ENCODE measurements at places on chromosomes 16 and 17. TPM values are rescaled to one million over a fixed set of nuclear protein-coding genes. Genes with fewer than 3 reads are reported as not detected.

DNA sequence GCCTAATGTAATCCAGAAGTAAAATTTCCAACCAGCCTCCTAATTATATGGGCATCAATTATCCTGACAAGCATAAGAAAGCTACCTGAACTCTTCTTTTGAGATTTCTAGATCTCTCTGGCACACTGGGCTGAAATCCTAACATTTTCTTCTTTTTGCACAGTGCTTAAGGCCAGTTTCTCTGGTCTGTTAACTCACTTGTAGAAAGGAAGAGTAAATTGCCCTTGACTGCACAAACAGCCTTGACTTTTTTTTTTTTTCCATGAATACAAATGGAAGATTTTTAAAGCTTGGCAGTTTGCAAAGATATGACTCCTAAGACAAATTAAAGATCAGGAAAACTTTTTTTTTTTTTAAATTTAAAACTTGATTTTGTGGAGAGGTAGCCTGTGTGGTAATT, 291.2 kb upstream of the MON1B start:
- DNase-seq, result no peak

DNA sequence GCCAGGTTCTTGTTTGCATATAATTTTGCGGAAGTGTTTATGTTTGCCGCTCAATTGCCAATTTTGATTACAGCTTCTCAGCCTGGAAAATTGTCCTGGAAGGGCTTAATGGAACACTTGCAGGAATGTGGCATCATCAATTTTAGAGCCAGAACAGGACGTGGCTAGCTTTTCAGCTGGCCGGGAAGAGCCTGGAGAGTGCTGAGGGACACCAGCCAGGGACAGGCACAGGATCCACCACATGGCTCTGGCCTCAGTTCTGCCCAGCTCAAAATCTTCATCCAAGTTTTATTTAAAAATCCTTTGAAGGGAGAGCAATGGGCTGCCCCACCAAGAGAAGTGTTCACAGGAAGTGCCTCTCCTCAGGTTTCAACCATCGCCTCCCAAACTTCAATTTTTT, 287.2 kb upstream of the HSBP1 start:
- no peak for DNase-seq

DNA sequence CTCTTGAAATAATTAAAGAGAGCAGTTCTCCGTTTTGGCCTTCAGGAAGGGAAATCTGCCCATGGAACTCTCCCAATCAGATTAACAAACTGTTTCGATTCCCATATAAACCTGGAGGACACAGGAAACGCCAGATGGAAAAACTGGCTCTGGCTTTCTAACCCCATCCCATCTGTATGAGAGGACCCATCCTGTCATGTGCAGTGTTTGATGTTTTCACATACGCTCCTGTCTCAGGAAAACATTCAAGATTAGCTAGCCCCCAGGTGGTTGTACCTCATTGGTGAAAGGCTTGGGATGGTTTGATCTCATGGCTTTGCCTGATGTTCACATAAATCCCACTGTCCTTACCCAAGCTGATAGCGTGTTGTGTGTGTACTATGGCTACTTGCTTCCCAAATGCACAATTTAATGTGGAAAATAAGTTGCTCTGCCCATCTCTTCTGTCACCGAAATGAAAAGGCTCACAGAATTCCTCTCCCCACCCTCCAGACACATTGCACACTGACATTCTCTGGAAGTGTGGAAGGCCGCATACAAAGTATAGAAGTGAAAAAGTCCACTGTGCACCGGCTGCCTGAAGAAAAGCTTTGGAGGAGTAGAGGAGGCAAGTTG, 18.2 kb upstream of the ERN1 start:
- no peak for DNase-seq

DNA sequence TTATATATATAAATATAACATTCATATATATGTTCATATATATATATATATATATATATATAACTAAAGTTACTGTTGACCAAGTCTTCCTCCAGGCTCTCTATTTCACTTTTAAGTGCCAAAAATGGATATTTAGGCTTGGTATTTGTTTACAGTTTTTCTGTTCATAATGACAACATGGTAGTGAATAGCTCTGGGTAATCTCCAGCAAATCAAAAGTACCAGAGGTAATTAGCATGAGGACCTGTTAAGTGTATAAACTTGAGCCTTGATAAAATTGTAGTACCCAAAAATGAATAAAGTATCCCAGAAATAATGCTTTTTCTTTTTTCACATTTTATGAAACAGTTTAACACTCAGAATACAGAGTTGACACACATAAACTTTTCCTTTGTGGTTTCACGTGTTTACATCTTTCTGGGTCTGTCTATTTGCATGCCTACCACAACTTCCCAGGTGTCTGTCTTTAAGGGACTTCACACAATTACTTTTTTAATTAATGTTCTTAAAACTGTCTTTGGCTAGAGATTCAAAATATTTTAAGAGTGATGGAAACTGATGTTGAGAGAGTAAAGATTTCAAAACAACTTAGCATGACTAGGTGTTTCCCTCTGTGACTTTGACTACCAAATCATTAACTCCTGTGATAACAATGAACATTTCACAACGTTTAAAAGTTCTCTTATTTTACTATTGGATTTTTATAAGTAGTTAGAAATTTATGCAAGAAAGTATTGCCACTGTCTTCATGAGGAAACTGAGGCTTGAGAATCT, 47.9 kb downstream of the RABEP1 start:
- no peak for DNase-seq

DNA sequence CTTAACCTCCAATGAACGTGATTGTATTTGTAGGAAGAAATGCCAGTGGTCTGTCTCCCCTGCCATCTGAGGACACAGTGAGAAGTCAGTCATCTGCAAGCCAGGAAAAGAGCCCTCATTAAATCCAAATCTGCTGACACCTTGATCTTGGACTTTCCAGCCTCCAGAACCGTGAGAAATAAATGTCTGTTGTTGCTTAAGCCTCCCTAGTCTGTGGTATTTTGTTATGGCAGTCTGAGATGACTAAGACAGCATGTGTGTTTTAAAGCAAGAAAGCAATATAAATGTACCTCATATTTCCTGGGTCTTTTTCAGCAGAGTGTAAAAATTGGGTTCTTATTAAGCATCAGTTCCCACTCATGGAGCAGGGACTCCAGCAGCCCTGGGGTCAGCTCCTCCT, 177.9 kb upstream of the NLRP1 start:
- DNase-seq, result no peak

- no peak for DNase-seq
Observed at GRCh38 chr17:71983828-71984227, 137.0 kb upstream of the SOX9 start.

DNA sequence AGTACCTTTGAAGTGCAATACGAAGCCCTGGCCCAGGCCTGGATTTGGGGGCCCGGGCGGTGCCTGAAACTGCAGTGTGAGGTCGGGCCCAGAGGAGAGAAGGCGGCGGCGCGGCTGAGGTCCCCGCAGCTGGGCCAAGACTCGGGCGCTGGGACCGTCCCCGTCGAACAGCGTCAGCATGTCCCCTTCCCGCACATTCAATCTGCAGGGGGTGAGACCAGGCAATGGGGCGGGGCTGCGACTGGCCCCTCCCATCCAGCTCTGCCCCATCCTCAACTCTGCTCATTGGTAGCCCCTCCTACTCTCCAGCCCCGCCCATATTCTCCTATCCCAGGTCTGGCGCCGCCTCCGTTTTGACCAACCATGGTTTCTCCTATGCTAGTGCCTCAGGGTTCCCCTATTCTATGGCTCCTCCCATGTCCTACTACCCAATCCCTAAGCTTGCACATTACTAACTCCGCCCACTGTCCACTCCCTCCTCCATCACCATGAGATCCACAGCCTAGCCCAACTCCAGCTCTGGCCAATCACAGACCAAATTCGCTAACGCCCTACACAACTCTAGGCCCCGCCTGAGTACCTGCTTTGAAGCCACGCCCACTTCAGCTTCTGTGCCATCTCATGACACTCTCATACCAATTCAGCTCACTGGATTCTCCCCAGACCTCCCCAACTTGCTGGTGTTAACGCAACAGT, 14.4 kb upstream of the CDIPT start:
- DNase-seq, result peak; percentile 55

DNA sequence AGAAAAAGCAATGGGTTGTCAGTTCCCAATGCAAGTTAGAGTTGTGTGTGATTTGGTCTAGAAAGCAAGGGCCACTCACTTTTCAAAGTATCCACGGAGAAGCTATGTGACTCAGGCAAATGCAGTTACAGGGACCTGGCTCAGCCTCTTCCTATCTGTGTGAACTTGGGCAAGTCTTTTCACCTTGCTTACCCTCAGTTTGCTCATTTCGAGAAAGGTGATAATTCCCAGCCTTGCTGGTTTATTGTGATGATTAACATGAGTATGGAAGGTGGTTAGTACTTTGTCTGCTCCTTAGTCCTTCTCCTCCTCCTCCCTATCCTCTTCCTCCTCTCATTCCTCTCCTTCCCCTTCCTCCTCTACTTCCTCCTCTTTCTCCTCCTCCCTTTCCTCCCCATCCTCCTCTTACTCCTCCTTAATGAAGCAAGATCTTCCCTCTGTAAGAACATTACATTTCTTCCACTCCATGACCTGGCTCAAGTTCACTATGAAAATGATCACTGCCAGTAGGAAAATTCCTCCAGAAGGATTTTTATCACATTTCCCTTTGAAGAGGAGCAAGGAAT, 204.0 kb downstream of the GRIN2A start:
- DNase-seq, result no peak

GRCh38 chr16:50740736-50741135, 1.1 kb upstream of the CYLD start:
- no peak for DNase-seq

DNA sequence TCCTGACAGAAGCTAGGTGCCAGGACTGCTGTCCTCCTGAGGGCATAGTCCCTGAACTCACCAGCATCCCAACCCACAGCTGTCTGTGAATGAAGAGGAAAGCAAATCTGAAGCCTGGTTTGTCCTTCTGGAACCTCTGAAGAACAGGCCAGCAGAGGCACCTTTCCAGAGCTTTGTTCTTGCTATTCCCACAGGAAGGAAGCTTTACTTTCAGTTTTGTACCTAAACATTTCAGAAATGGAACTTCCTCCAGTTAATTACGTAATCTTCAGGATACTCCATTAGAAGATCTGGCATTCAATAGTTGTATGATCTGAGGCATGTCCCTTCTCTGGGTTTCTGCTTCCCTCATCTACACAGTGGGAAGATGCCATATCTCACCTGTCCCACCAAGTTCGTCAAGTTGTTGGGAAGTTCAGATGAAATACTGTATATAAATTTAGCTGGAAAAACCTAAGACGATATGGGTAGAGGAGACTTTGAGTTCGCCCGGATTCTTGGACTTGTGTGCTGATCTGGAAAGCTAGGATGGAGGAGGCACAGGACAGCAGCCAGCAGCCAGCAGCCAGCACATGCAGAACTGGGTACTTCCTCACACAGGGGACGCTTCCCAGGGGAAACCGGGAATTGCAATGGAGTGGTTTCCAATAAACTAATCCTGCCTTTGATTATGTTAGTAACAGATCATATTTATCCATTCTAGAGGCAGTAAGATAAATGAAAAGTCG, 22.4 kb downstream of the NXPH3 start:
- DNase-seq, result no peak

DNA sequence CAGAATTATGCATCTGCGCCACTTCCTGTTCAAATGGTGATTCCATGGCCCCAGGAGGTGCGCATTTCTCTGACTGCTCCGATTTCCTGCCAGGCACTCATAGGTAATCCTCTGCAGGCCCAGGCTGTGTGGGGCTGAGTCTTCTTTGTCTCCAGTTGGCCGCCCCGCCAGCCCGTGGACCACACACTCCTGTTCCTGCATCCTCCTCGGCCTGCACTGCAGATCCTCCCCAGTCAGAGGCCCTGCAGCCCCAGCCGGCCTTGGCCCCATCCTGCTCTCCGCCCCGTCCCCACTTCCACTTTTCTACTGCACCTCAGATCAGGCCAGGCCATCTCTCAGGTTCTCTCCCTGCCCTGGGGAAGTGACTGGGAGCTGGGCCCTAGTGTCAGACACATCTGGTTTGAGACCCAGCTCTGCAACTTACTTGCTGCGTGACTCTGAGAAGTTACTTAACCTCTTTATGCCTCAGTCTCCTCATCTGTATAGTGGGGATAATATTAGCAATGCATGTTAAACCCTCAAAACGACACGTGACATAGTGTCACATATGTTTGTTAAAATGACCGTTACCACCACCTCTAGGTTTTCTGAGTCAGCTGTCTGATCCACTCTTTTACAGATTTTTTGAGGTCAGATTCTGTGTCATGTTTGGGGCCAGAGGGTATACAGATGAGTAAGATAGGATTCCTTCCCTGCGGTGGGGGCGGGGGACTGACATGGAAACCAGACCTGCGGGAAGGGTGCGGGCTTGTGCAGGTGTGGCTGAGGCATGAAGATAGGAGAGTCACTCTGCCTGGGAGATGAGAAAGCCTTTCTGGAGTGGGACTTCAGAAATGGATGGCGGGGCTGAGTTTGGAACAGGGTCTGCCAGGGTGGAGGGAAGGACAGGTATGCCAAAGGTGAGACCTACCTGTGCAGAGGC, 12.8 kb downstream of the RAB11FIP4 start:
- DNase-seq, result no peak

- DNase-seq, result no peak
Observed at GRCh38 chr16:29988346-29989075, 6.9 kb downstream of the HIRIP3 start.

DNA sequence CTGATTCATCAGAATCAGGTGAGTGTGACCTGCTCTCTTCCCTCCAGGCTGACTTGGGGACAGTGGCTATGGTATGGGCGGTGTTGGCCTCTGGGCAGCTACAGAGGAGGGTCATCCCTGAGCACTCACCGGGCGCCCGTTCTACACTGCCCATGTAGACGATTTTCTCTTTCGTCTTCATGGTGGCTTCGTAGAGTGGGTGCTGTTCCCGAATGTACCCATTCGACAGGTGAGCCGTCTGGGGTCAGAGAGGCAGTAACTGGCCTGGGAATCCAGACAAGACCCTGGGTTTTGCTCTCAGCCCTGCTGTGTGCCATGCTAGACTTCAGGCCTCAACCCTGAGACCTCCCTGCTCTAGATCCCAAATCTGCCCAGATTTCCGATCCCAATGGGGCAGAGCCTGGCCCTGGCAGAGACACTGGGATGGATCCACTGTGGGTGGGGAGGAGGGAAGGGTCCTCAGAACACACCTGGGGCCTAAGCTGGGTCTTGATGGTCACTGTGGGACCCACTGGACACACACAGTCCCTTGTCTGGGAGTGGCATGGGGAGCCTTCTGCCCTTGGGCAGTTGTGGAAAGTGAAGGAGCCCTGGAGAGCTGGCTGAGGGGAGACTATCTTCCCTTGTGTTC, 13.2 kb downstream of the USP6 start:
- no peak for DNase-seq

GRCh38 chr17:72863526-72864211, 228.8 kb downstream of the SLC39A11 start:
- no peak for DNase-seq

GRCh38 chr17:32126325-32126724, 16.0 kb upstream of the RHOT1 start:
- no peak for DNase-seq

- no peak for DNase-seq
Observed at GRCh38 chr17:2784864-2785263, 11.4 kb upstream of the RAP1GAP2 start.

- no peak for DNase-seq
Observed at GRCh38 chr17:8606401-8606800, 24.1 kb downstream of the MYH10 start.

SHISA6 gene
- not detected for total RNA-seq

C1QTNF8 gene
- not detected for total RNA-seq

THUMPD1 gene
- 39.2 TPM for total RNA-seq

NTN1 gene
- not detected for total RNA-seq

ACSM2B gene
- not detected for total RNA-seq

GPR179 gene
- not detected for total RNA-seq

TBC1D3K gene
- total RNA-seq, result not detected

SLFN11 gene
- total RNA-seq, result 40.0 TPM

CORO6 gene
- total RNA-seq, result 6.3 TPM

RNF157 gene
- total RNA-seq, result 150 TPM

FOXO3B gene
- total RNA-seq, result 5.8 TPM

Measured in activated CD8-positive, alpha-beta T cell treated with anti-CD3 and anti-CD28 coated beads, Interleukin-2, amount 10 ng/mL, durations not matched to agents 7 days and 5 days (primary cell).